ENCODE measurements at places on chromosomes 4 and X.

DNA sequence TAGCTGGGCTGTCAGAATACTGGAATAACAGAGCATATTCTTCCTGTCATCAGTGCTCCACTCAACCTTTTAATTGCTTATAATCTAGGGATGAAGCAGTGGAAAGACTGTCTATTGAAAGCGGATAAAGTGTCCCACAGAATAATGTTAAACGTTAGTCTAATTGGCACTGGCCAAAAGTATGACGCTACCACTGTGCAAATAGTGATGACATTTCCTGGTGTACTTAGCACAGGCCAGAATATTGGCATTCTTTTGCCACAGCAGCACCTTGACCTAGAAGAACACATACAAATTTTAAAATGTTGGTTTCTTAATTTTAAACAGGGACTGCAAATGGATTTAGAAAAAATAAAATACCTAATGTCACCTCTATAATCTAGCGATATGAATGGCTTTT lies 635.2 kb upstream of the SPANXN1 start:
- no peak for DNase-seq

DNA sequence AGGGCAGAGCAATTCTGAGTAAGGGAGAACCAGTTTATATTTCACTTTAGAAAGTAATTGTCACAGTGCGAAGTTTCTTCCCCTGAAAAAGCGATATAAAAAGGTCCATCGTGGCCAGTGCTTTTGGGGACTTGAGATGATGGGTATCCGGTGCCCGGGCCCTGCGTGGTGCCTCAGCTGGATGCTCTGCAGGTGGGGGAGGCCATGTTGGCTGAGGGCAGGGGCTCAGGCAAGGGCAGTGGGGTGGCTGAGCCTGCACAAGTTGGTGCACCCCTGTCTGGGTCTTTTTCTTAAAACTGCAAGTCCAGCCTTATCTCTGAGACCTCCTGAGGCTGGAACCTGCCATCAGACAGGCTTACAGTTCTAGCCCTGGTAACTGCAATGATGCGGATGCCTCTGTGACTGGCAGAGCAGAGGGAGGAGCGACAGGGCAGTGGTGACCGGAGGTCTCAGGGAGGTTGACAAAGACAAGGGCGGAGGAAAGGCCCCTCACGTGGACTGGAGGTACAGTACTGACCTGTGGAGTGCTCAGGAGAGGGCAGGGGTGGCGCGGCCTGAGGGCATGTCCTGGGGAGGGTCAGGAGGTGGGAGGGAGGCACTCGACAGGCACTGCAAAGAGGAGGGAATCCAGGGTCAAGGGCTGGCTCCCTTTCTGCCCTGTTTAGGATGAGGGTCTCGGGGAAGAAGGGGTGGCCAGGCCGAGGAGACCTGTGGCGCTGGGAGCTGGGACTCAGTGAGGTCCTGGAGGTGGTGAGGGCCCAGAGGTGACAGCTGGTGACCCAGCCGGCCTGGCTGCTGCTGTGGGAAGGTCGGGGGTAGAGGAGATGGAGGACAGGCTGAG lies 1.8 kb downstream of the RGS12 start:
- no peak for DNase-seq

DNA sequence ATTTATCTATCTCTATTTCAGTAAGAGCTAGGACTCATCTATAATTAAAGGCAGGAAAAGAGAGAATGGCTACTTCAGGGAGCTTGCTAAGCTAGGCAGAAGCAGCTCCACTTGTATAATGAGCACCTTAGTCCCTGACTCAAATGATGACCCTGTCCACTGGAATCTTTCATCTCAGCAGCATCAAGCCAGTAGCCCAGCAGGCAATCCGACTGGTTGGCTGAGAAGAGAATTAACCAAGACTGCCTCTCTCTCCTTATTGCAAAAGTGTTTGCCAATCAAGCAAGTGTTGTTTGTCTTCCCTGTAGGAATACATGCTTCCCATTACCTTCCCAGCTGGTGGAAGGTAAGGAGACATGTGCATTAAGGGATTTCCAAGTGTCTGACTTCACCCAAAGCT lies 3.9 kb upstream of the SPOCK3 start:
- no peak for DNase-seq

GRCh38 chrX:155715141-155715540 lies 102.4 kb upstream of the TMLHE start:
- DNase-seq = no peak

- DNase-seq = peak; percentile 52
Measured at GRCh38 chr4:56434599-56435139, 746 bp downstream of the PPAT start.

GRCh38 chr4:85697854-85698253 lies 222.9 kb downstream of the ARHGAP24 start:
- DNase-seq = no peak

DNA sequence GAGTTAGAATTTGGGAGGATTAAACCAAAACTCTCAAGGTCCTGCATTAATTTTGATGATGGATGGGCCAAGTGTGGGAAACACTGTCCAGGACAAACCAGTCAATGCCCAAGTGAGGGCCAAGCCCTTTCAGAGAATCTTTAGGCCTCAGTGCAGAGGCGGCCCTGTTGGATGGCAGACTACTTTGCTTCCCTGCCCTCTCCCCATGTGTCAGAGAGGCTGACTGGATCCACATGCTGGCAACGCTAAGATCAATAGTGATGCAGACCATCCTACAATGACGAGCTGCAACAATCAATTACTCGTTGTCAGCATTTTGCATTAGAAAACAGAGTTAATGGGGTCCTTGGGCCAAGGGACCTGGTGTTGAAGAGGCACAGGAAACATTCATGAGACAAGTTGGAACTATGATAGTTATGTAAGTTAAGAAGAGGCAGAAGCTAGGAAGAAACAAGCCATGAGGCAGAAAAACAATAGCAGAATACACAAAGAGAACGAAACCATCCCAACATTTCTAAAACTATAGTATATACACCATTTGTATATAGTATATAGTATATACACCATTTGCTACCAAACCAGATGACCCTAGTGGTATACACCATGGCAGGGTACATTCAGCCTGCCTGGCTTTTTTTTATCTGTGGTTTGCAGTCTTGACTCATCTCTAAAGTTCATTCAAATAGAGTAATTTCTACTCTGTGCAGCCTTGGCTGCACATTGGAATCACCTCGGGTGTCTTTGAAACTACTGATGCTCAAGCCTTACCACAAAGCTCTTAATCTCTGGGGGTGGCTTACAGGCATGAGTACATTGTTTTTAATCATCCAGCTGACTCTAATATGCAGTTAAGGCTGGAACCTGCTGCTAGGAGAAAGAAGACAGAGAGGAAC lies 147.7 kb upstream of the GYPA start:
- peak; percentile 30 for DNase-seq

GRCh38 chr4:24433515-24434214 lies 150.7 kb downstream of the DHX15 start:
- no peak for DNase-seq

DNA sequence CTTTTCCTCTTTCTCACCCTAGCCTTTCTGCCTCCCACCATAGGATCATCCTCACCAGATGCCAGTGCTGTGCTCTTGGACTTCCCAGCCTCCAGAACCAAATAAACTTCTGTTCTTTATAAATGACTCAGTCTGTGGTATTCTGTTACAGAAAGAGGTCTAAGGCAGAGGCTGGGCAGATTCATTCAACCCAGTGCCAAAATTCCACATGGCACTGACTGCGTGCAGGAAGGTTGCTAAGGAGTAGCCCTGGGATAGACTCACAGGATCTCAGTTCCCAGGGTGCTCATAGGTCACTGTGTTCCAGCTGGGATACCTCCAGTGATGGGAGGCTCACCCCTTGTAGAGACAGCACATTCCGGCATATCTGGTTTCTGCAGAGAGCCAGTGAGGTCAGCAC lies 22.0 kb downstream of the SORCS2 start:
- DNase-seq = no peak

DNA sequence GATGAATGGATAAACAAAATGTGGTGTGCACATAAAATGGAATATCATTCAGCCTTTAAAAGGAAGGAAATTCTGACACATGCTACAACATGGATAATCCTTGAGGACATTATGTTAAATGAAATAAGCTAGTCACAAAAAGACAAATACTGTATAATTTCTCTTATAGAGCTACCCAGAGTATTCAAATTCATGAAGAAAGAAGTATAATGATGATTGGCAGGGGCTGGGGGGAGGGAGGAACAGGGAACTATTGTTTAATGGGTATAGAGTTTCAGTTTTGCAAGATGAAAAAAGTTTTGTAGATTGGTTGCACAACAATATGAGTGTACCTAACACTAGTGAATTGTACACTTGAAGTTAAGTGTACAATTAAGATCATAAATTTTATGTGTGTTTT lies 153.9 kb upstream of the STK26 start:
- no peak for DNase-seq

GRCh38 chr4:139711461-139711860 lies 45.8 kb downstream of the MGST2 start:
- no peak for DNase-seq

GRCh38 chrX:154819771-154820341 lies 14.6 kb upstream of the MPP1 start:
- no peak for DNase-seq
